H4 (cell line): ENCODE measurements at places on chromosomes 11 and 22. TPM values are rescaled to one million over a fixed set of nuclear protein-coding genes. Genes with fewer than 3 reads are reported as not detected.
A peak's percentile ranks its signal among the peaks of the same experiment; 100 is the strongest.

DNA sequence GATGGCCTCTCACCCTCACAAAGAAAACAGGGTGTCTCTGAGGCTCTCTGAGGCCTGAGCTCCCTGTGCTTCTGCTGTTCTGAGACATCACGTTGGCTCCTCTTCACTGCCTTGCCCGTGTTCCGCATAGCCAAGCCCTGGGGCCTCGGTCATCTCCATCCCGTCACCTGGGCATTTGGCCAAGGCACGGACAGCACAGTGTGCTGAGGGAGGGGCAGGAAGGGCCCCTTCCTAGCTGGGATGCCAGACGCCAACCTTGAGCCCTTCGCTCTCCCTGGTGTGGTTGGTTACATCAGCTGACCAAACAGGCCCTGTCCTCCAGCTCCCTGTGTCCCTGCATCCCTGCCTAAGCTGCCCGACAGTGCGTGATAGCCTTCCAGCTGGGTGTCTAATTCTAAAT is 25.9 kb downstream of the MOV10L1 start:
- DNase-seq: peak; percentile 64

DNA sequence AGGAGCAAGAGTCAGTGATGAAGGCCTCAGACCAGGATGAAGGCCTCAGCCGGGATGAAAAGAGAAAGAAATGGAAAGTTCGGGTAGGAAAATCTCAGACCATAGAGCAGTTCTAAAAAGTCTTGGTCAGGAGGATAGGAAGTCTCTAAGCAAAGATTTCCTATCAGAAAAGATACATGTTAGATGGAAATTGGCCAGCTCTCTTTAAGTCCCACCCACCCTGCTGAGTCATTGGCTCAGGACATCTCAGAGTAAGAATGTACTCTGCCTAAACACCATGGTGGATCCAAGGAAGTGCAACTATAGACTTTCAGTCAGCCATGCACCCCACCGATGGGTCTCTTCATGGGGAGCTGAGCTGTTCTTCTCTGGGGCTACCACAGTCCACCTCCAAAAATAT is 4.4 kb downstream of the OR8B3 start:
- peak; percentile 30 for DNase-seq

GRCh38 chr11:7353100-7353499 is 101.4 kb downstream of the SYT9 start:
- DNase-seq: peak; percentile 21

- DNase-seq: no peak
Measured at GRCh38 chr11:1231396-1232020, 8.6 kb downstream of the MUC5B start.

DNA sequence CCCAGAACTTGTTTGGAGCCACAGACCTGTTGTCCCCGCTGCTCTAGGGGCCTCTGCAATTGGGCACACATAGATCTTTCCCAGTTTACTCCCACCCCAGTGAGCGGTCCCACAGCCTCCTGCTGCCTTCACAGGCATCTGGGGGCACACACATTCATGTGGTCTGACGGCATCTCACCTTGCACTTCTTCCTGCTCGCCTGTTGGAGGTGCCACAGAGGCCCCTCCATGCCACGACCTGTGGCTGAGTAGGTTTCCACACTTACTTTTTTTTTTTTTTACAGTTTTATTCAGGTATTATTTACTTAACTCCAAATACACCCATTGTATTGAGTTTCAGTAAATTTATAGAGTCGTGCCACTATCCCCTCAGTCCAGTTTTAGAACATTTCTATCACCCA is 68.9 kb upstream of the SEPTIN5 start:
- no peak for DNase-seq

GRCh38 chr11:25794804-25795203 is 537.1 kb upstream of the ANO3 start:
- DNase-seq: no peak

GRCh38 chr11:58949184-58949583 is 9.9 kb downstream of the GLYATL1 start:
- no peak for DNase-seq

DNA sequence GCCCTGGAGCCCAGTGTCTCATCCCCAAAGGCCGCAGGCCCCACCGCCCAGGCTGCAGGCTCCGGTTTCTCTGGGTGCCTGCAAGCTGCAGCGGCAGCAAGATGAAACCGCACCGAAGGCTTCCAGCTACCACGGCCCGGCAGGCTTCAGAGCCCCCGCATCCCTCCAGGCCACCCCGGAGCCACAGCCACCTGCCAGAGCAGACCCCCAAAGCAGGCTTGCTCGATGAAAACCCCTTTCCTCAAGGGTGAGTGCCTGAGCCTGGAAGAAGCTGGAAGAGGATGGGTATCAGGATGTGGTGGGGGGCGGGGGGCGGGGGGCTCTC is 24.5 kb upstream of the GNB1L start:
- no peak for DNase-seq

GRCh38 chr11:19087658-19088057 is 27.1 kb upstream of the MRGPRX2 start:
- DNase-seq: peak; percentile 61

GRCh38 chr22:49195636-49196035 is 632.0 kb downstream of the BRD1 start:
- DNase-seq: no peak

DNA sequence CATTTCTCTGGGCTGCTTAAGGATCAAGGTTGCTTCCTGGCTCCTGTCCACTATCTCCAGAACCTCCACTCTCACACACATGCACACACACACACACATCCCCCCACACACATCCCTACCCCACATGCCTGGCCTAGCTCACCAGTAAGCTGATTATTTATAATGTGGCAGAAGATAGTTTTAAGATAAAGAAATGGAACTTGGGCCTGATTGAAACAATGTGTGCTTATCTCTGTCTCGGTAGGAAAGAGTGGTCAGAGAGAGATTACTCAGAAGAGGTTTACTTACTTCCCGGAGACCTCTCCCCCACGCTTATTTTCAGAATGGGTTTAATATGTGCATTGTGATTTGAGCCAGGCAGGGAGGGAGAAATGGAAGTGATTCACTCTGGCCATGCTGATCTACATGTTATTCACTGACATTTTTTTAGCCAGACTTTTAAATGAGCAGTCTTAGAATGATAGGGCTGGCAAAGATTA is 422.4 kb downstream of the TENM4 start:
- DNase-seq: peak; percentile 7

GRCh38 chr22:47102648-47103047 is 340.2 kb downstream of the TBC1D22A start:
- DNase-seq: no peak

- peak; percentile 27 for DNase-seq
Measured at GRCh38 chr11:82315093-82315492, 418.6 kb downstream of the FAM181B start.

- DNase-seq: no peak
Measured at GRCh38 chr11:95698676-95699557, 90.7 kb downstream of the FAM76B start.

- no peak for DNase-seq
Measured at GRCh38 chr11:7341551-7341950, 89.8 kb downstream of the SYT9 start.

- no peak for DNase-seq
Measured at GRCh38 chr11:11446967-11447366, 93.9 kb upstream of the CSNK2A3 start.

GRCh38 chr11:77211594-77212251 is 83.7 kb downstream of the MYO7A start:
- DNase-seq: no peak

The ROM1 gene
- 4.2 and 11.4 TPM in 2 replicates for total RNA-seq

The MMP11 gene
- total RNA-seq: 0.35 and 1.4 TPM in 2 replicates

The MOGAT2 gene
- not detected in 2 replicates for total RNA-seq

The PICALM gene
- total RNA-seq: 66.1 and 91.1 TPM in 2 replicates

The SC5D gene
- 42.0 and 46.9 TPM in 2 replicates for total RNA-seq

The CTSC gene
- total RNA-seq: 348 and 424 TPM in 2 replicates

The ZFP91 gene
- 45.8 and 49.2 TPM in 2 replicates for total RNA-seq

The OSM gene
- total RNA-seq: not detected in 2 replicates

The DEUP1 gene
- total RNA-seq: not detected in 2 replicates
